Posterior cingulate gyrus (tissue), 11 donors: ENCODE measurements at places on chromosomes 4 and X.

DNA sequence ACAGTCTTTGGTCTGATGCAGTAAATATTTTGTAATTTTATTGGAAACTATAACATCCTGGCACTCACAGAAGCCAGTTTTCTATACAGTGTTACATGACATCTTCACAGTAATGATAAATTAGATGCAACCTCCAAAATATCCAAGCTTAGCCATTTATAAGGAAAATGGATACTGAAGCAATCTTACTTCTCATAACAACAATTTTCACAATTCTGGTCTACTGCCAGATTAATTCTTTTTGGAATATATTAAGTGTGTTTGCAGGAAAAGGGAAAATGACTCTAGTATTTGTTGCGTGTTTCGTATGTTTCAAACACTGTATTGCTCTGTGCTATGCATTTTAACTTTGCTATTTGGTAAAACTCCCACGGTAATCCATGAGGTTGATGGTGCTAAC, 1870.9 kb downstream of the ARAP2 start:
- DNase-seq = no peak

DNA sequence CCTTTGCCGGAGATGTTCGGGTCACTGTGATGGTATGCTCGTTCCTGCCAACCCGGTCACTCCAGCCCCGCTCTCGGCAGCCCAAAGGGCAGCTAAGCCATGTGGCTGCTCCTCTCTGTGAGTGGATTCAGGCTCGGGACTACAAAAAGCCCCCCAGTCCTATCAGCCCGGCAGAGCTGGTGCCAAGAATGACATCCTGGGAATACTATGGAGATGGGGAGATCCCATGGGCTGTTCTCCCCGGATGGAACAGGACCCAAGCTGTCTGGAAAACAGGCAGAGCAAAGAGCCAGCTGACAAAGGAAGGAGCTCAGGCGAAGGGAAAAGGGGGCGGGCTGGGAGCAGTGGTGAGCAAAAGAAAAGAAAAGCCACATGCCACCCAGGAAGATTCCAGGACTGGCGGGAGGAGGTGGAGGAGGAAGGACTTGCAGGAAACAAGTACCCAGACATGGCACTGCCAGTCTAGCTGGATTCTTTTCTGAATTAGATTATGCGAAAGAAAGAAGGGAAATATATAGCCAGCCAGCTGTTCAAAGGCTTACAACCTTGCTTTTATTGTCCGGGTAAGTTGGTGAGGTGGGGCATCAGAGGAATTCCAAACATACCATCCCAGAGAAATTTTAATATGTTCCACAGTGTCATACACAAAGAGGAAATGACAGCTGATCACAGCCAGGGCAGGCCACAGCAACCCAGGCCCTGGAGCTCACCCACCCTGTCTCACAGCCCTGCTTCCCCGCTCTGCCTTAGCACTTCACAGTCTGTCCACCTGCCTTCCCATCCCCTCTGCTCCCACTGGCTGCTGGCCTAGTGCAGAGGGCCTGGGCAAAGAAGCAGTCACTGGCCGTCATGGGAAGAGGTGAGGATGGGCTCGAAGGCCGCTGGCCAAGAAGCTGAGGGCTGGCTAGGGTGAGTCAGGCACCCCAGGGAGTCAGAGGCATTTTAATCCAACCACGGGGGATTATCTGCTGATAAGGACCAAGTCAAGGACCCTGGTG, 3.4 kb downstream of the NDP start:
- peak; percentile 40 for DNase-seq

GRCh38 chrX:12292996-12293765, 154.9 kb downstream of the FRMPD4 start:
- DNase-seq = no peak

GRCh38 chr4:84901173-84901572, 65.3 kb downstream of the WDFY3 start:
- DNase-seq = no peak

DNA sequence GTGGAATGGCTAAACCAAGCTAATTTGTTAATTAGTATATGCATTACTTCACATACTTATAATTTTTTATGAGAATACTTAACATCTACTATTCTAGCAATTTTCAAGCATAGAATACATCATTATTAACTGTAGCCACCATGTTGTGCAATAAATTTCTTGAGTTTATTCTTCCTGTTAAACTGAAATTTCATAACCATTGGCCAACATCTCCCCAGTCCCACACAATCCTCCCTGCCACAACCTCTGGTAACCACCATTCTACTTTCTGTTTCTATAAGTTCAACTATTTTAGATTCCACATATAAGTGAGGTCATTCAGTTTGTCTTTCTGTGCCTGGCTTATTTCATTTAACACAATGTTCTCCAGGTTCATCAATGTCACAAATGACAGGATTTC, 208.5 kb downstream of the PPP4R3C start:
- DNase-seq = no peak

DNA sequence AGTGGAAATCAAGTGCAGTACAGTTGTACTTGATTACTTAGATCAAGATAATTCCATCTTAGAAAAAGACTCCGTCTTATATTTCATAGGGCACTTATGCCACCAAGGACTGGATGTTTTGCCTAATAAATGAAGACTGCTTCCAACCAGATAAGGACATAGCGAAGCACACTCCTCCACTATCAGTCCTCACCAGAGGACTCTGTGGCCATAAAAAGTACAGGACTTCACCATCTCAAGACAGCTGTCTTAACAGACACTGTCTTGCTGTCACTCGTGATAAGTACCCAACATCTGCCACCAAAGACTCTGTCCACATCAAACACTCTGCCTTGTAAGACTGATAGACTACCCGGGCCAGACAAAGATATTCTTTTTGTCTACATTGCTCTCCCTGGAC, 352.0 kb downstream of the TRAM1L1 start:
- DNase-seq = no peak

DNA sequence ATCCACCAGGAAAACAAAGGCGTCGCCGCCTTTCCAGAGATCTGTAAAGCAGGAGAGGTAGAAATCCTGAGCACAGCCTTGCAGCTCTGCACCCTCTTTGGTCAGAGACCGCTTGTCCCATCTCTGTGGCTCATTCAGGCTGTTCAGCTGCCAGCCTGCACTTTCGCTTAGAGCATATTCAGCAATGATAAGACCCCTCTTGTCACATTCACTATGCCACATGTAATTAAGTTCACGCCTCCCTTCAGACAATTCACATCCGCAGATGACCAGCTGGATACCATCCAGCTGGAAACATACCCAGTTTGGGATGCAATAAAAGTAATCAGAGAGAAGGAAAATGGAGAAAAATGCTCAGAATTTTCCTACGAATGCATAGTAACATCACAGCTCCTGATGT, 335.4 kb downstream of the UNC5C start:
- DNase-seq = no peak
